ENCODE measurements at places on chromosomes 1 and 21.
A peak's percentile ranks its signal among the peaks of the same experiment; 100 is the strongest.

DNA sequence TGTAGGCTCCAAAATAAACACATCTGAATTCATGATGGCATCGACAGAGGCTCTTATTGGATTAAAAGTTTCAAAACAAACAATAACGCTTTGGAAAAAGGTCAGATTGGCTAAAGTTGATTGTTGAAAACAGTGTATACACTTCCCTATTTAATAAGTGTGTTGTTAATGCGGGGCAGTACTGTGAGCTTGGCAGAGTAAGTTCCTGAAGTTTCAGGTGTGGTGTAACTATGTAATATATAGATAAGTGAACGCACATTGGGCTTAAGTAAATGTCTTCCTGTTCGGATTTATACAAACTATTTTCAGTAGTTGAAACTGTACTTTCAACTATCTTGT lies 810 bp downstream of the ZBTB37 start:
- no peak for DNase-seq

- no peak for DNase-seq
Observed at GRCh38 chr1:14598498-14599182, at the start of gene KAZN. TSS of gene KAZN (plus strand) at chr1:14598685.

- peak; percentile 44 for DNase-seq
Observed at GRCh38 chr1:101820071-101820470, 176.7 kb downstream of the OLFM3 start.

DNA sequence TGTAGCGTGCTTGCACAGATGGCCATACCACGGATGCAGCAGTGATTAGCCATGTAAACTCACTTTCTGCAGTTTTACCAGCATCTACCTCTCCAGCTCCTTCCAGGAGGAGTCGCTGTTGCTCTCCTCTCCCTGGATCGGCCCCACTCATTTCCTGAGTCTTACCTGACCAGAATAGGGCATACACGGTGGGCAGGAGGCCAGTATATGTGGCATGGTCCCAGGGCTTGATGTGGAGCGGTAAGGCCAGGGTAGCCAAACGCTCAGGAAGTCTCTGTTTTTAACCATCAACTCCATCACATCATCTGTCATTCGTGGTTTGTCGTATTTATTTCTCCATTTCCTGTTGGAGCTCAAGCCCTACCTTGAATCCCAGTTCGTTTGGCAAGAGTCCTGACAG lies 163.4 kb upstream of the USP24 start:
- DNase-seq: no peak

GRCh38 chr1:153565529-153566374 lies at the start of gene S100A2:
TSS of gene S100A2 (minus strand) at chr1:153565844. CDS start at chr1:153563877, 1,967 bp downstream.
- peak; percentile 93 for DNase-seq

DNA sequence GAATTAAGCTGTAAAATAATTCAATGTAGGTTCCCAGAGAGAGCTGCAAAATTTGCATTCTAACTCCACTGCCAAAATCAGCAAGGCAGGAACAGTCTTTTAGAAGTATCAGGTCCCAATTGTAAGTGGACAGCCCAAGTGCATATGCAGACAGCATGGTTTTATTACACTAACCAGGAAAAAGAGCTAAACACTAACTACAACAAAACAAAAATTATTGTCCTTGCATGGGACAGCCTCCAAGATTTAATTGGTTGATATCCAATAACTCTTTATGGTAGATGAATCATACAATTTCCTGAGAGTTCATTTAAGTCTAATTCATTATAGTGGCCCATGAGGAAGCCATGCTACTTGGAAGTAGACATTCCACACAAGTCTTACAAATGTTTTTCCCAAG lies 154.3 kb upstream of the ZNF648 start:
- no peak for DNase-seq

DNA sequence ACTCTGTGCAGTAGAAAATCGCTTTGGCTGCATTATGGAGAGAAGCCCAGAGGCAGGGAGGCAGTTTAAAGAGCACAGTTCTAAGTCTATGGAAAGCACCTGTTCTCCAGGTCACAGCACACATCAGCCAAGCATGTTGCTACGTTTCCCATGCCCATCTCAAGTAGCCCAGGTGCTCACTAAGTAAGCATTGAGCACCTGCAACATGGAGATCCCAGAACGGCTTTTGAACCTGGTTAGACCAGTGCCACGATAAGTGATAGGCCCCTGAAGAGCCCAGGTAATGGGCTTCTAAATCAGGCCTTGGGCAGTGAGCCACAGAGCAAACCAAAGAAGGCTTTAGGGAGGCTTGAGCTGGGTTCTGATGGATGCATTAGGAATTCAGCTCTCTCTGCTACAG lies 186.2 kb downstream of the C1orf94 start:
- DNase-seq: no peak

- no peak for DNase-seq
Observed at GRCh38 chr1:58704616-58705021, 4.8 kb upstream of the MYSM1 start.

- DNase-seq: no peak
Observed at GRCh38 chr1:81174811-81175476, 625.8 kb upstream of the ADGRL2 start.

DNA sequence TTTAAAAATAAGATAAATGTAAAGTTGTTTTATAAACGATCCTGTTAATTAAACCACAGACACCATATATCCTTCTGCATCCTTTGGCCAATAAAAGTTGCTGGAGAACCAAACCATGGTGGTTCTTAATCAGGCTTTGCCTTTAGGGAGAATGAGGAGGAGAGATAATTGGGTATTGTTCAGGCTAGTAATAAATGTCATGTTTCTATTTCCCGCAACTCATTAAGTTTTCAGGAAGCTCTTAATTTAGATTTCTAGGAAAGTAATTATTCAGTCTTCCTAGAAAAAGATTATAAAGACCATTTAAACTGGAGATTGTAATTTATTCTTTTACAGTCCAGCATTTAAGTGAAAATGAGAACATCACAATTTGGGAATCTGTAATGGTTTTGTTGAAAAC lies 34.5 kb downstream of the RAB4A start:
- no peak for DNase-seq

DNA sequence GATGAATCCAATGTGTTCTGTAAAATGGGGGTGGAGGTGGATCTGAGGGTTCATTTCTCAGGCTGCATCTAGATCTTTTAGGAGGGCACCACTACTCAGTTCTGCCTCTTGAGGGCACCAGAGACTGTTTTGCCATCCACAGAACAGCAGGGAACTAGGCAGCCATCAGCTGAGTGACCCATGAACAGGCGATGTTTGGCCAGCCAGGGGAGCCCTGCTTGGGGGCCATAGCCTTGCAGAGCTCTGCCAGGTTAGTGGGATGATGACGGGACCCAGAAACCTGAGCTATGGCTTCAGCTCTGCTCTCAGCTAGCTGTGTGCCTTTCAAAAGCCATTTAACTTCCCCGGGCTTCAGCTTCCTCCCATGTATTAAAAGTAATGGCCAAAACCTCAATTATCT lies 13.4 kb upstream of the NOS1AP start:
- DNase-seq: peak; percentile 71

DNA sequence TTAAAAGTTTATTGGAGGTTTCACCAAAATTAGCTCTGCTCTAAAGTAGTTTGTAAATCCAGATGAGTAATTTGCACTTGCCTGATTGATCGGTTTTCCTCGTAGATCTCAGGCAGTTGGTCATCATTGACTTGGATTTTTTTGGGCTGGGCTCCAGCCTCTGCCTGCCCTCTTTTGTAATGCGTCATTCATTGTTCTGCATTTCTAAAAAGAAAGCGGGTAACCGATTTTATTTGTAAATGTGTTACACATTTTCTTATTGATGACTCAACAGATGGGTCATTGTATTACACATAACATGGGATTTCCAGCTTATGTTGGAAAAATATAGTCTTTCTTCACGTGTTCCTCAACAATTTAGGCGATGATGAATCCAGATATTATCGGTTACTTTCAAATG lies 5.5 kb downstream of the ETS2 start:
- no peak for DNase-seq

DNA sequence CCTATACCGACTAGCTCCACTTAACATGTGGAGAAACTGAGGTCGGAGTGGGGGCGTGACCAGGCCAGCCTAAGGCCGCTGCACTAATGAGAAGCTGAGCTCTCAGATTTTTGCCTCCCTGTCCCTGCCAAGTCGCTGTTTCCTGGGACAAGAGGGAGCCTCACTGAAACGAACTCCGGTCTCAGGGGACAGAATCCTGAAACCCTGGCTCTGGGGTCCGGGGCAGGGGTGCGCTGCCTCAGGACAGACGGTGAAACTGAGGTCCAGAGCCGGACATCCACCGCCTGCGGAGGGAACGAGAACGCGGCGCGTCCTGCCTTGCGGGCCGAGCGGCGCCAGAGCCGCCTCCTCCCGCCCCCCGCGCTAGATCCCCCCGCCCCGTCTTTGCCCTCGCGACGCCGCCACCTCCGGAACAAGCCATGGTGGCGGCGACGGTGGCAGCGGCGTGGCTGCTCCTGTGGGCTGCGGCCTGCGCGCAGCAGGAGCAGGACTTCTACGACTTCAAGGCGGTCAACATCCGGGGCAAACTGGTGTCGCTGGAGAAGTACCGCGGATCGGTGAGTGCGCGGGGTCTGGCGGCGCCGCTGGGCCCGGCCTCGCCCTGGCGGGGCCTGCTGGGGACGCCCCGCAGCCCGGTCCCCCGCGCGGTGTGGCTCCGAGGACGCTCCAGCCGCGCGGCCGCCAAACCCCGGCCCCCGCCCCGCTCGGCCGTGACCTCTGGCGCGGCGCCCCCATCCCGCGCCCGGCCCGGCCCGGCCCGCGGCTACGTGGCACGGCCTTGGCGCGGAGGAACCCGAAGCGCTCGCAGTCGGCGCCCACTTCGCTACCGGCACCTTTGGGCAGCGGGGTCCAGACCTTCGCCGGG lies at the start of gene GPX7:
Gene GPX7, plus strand, starts transcription at position 381 of the 865 bp plus-strand sequence. Its CDS starts 39 bp downstream, at position 420.
- peak; percentile 8 for DNase-seq

DNA sequence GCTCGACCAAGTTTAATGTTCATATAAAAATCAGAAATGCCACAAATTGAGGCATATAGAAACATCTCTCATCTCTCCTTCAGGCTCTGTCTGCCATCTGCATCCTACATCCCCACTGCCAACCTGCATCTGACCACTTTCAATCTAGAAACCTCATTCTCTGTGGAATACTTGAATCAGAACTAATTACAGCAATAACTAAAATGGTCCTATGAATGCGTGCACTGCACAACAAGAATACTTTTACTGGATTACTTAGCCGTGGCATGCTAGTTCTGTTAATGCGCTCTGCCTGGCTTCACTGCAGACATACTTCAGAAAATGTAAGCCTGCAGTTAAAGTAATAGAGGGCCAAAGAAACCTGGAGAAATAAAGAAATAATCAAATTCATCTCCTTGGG lies 89.8 kb upstream of the NR5A2 start:
- DNase-seq: no peak

DNA sequence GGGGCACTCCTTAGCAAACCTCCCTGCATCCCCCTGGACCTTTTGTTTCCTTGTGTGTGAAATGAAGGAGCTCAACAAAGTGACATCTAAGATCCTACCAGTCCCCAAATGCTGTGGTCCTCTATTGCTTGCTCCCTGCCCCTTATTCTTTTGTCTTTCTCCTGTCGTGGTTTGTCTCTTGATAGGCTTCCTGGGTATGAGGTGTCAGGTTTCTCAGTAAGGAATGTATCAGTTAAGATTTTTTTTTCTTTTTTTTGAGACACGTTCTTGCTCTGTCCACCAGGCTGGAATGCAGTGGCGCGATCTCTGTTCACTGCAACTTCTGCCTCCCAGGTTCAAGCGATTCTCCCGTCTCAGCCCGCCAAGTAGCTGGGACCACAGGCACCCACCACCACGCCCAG lies 16.8 kb downstream of the CNIH3 start:
- peak; percentile 31 for DNase-seq

GRCh38 chr21:16388911-16389560 lies 659.3 kb downstream of the USP25 start:
- no peak for DNase-seq

DNA sequence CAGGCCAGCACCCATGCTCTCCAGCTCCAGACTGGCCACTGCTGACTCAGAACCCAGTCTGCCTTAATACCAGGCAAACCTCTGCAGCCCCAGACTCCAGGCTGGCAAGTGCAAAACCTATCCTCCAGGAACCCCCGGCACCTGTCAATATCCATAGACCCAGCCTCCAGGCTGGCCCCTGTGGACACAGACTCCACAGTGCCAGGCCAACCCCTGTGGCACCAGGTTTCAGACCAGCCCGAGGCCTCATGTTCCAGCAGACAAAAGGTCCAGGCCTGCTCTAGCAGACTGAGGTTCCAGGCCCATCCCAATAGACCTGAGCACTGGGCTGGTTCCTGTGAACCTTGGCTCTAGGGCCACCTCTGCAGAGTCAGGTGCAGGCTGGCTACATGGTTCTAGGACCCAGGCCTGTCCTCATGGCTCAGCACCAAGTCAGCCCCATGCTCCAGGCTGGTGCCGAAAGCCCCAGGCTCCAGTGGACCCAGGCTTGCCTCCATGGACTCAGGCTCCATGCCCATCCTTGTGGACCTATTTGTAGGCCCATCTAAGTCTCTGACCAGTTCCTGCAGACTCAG lies 118.2 kb downstream of the WDR3 start:
- DNase-seq: no peak

GRCh38 chr1:39165049-39165448 lies 39.4 kb upstream of the MACF1 start:
- no peak for DNase-seq

GRCh38 chr1:244874974-244875579 lies 10.7 kb upstream of the HNRNPU start:
- DNase-seq: no peak

- no peak for DNase-seq
Observed at GRCh38 chr1:111648806-111649205, 29.2 kb downstream of the RAP1A start.

- DNase-seq: peak; percentile 44
Observed at GRCh38 chr1:103514920-103515503, 10.5 kb upstream of the RNPC3 start.

- peak; percentile 87 for DNase-seq
Observed at GRCh38 chr1:36224537-36225282, 467 bp downstream of the THRAP3 start.

GRCh38 chr1:6205849-6206519 lies at the start of gene RNF207:
TSS of gene RNF207 (plus strand) at chr1:6206119. CDS start at chr1:6206536, 417 bp downstream.
- DNase-seq: peak; percentile 84

- DNase-seq: no peak
Observed at GRCh38 chr1:155104605-155105534, 22.8 kb upstream of the EFNA1 start.

- peak; percentile 80 for DNase-seq
Observed at GRCh38 chr21:20971296-20971921, 26.8 kb upstream of the NCAM2 start.

- DNase-seq: no peak
Observed at GRCh38 chr1:118588566-118588965, 399.6 kb downstream of the TBX15 start.

DNA sequence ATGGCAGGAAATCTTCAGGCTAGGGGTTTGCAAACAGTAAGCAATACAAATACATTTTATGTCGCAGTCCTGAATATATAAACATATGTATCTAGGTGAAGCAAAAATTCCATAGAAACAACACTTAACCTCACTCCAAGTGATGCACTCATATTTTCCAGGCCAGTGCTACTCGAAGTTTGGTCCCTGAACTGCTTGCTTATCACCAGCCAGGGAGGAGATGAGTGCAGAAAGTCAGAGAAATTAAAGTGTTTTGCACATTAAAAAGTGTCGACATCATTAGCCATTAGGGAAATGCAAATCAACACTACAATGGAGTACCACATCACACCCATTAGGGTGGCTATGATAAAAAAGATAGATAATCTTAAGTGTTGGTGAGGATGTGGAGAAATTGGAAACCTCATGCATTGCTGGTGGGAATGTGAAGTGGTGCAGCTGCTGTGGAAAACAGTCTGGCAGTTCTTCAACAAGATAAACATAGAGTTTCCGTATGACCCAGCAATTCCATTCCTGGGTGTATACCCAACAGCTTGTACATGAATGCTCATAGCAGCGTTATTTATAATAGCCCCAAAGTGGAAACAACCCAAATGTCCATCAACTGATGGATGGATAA lies 70.5 kb upstream of the CSF1 start:
- no peak for DNase-seq

GRCh38 chr1:111778066-111778465 lies 22.4 kb downstream of the DDX20 start:
- DNase-seq: no peak
